ENCODE measurements at places on chromosomes 11 and 22. TPM values are rescaled to one million over a fixed set of nuclear protein-coding genes. Genes with fewer than 3 reads are reported as not detected.

Gene DDX25
- not detected for total RNA-seq

Gene INPP5J
- total RNA-seq, result 7.0 TPM

Gene USP2
- total RNA-seq, result 20.6 TPM

Gene MAP4K2
- 110 TPM for total RNA-seq

Gene SLC17A6
- total RNA-seq, result not detected

Gene CHEK2
- total RNA-seq, result 77.4 TPM

Gene RASSF10
- total RNA-seq, result not detected

Gene ZBTB16
- total RNA-seq, result not detected

Gene PLAAT5
- not detected for total RNA-seq

Gene C11orf86
- total RNA-seq, result not detected

DNA sequence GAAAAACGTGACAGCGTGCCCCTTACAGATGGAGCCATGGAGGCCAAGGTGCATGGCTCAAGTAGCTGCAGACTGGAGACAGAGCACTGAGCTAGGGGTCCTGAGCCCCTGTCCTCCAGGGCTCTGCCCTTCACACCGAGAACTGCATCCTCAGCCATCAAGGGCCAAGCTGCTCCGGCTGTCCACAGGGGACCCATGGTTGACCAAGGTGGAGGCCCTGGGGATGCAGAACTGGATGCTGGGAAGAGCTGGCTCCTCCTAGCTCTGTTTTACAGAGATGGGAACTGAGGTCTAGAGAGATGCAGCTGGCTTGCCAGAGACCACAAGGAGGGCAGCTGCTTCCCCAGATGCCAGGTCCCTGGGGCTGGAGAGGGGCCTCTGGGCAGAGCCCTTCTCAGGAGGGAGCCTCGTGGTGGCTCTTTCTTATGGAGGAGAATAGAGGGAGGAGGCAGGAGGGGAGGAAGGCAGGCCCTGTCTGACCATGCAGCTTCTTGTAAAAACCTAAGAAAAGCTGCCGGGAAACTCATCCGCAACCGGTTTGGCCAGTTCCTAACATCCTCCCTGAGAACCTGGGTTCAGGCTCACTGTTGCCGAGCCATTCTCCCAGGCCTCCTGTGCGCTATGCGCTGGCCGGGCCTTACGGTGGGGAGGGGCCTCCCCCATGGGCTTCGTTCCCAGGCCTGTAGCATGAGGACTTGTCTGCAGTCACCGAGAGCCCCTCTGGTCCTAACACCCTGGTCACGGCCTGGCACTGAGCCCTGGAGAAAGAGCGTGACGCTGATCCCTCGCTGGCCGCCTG lies 80.6 kb downstream of the WNT7B start:
- no peak for DNase-seq

DNA sequence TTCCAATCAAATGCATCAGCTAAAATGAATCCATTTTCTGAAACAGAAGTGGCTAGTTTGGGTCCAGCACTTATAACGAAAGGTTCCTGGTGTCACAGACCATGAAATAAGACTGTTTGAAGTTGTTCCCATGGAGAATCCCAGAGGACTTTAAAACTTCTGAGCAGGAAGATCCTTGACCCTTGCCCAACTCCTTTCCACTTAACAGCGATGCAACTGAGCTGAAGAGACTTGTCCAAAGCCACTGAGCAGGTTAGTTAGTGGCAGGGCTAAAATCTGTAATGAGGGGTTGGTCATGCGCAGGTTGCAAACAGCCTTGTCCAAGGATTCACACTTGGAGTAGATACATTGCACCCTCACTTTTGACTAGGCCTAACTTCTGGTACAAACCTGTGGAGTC lies 1.3 kb downstream of the RAB38 start:
- no peak for DNase-seq

GRCh38 chr11:12199231-12199948 lies 89.0 kb downstream of the MICAL2 start:
- DNase-seq, result no peak

- no peak for DNase-seq
Measured at GRCh38 chr11:1736447-1736992, 13.9 kb downstream of the IFITM10 start.

GRCh38 chr22:33897448-33897835 lies 22.8 kb downstream of the LARGE1 start:
- DNase-seq, result no peak

- DNase-seq, result no peak
Measured at GRCh38 chr22:37412495-37413250, 14.6 kb downstream of the ELFN2 start.

DNA sequence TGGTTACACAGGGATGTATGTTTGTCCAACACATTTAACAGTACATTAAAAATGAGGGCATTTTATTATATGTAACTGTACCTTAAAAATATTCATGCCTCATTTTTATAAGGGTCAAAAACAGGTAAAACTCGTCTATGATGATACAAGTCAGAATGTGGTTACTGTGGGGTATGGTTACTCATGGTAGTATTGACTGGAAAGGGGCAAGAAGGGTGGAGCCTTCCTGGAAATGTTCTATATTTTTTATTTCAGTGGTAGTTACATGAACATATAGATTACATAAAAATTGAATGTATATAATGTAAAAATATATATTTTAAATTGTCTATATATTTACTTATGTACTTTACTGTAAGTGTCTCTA lies 99.8 kb downstream of the STIM1 start:
- no peak for DNase-seq

DNA sequence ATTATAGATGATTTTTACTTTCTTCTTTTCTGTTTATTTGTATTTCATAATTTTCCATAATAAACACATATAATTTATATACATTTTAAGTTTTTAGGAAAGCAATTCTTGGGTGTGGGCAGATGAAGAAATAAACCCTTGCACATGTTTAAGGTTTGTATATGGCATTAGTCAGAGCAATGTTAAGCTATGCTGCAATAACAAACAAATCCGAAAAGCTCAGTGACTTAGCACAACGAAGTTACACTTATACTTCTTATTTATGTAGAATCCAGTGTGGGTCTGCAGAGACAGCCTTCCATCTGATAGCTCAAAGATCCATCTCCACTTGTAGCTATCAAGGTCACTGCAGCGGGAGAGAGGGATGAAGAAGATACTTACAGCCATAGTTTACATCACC lies 68.5 kb upstream of the BARX2 start:
- DNase-seq, result no peak

- DNase-seq, result no peak
Measured at GRCh38 chr11:66694056-66694410, 16.3 kb upstream of the RBM4B start.

GRCh38 chr11:57764972-57765371 lies 3.4 kb downstream of the CTNND1 start:
- no peak for DNase-seq

DNA sequence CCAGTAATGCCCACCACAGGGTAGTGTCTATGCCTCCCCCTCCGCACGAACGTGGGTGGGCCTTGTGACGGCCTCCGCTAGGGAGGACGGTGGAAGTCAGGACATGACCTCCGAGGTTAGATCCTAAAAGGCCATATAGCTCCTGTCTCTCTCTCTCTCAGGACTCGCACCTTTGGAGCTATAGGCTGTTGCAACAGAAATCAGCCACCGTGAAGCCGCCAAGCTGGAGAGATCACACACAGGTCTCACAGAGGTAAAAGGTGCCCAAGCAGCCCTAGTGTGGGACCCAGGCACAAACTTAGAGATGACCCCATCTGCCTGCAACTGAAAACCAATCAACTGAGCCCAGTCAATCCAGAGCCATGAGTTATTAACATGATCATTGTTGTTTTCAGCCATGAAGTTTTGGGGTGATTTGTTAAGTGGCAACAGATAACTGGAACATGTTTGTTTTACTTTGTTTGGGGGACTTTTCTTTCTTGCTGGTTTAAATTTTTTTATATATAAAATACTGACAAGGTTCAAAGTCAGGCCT lies 7.4 kb upstream of the NAP1L4 start:
- no peak for DNase-seq

DNA sequence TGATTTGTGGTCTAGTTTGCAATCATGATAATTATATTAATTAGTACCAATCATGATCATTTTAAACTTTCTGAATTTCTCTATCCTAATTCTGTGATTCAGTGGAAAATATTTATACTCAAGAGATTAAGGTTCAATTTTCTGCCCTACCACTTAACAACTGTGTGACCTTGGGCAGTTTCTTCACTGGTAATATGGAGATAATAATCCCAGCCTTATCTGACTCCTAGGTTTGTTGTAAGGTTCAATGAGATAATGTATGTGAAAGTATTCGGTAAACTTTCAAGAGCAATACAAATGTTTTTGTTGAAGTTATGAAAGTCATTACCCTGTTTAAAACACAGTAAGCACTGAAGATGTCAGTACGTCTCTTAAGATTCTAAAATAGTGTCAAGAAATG lies 36.3 kb downstream of the CSTPP1 start:
- no peak for DNase-seq

GRCh38 chr22:43297270-43298061 lies 45.7 kb downstream of the SCUBE1 start:
- DNase-seq, result no peak

DNA sequence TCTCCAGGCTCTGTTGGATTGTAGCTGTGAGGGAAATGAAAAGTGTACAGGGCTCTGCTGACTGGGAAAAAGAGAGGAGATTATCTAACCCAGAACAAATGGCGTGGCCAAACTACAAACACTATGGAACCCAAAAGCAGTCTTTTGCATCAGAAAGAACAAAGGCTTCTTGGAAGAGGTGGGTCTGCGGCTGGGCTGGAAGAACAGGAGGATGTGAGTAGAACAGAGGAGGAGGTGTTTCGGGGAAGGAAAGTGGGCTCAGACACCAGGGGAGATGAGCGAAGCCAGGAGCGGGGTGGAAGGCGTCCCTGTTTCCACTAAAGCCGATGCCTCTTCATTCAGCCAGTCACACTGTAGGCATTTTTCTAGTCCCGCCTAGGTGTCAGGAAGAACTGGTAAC lies 12.0 kb downstream of the OVOL1 start:
- DNase-seq, result no peak

DNA sequence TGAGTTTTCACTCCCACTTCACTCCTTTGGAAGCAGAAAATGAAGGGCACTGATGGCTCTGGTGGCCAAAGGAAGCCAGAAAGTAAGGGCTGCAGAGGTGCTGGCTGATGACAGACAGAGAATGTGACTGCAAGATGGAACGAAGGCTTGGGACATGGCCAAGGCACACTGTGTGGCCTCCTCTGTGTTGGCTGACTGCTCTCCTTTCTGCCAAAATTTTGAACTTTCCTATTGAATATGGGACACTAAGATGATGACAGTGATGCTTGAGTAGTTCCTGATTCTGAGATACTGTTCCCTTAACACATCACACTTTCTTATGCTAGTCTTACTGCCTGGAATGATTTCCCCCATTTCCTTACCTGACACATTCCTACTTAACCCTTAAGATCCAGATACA lies 156.4 kb downstream of the SWAP70 start:
- DNase-seq, result no peak

DNA sequence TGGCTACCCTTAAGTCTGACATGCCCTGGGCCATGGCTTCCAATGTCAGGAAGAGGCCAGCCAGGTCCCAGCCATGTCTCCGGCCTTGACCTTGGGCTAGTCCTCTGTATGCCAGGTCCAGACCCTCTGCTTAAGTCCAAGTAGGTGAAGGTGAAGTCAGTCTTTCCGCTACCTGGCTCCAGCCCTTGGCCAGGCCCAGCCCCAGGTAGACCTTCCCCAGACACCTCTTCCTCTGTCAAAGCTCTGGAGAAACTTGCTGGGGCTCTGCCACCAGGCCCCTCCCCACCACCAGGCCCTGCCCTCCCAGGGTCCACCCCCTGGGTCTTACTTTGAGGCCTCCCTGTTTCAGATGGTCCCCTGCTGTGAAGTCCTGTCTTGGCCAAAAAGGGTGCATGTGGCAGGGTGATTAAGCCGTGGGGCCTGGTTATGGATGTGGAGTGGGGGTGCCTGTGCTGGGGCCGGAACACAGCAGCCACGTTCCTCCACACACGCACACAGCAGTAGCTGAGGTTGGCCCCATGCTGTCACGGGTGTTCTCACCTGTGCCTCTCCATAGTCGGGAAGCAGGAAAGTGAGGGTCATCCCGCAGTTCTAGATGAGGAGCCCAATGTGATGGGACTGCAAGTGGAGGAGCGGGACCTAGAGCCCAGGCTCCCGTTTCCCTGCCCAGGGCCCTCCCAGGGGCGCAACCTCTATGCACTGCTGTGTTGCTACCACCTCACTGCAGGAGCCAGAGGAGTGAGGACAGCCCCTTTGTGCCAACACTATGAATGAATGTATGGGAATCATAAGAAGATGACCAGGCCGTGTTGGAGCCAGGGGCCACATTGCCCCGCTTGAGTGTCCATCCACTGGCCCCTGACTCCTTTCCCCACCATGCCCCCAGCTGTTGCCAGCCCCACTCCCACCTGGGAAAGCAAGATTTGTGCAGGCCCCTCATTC lies 72.2 kb downstream of the LINC01488 start:
- DNase-seq, result no peak
